Gastroesophageal sphincter (tissue), 4 donors: ENCODE measurements at places on chromosomes 5 and 9.

DNA sequence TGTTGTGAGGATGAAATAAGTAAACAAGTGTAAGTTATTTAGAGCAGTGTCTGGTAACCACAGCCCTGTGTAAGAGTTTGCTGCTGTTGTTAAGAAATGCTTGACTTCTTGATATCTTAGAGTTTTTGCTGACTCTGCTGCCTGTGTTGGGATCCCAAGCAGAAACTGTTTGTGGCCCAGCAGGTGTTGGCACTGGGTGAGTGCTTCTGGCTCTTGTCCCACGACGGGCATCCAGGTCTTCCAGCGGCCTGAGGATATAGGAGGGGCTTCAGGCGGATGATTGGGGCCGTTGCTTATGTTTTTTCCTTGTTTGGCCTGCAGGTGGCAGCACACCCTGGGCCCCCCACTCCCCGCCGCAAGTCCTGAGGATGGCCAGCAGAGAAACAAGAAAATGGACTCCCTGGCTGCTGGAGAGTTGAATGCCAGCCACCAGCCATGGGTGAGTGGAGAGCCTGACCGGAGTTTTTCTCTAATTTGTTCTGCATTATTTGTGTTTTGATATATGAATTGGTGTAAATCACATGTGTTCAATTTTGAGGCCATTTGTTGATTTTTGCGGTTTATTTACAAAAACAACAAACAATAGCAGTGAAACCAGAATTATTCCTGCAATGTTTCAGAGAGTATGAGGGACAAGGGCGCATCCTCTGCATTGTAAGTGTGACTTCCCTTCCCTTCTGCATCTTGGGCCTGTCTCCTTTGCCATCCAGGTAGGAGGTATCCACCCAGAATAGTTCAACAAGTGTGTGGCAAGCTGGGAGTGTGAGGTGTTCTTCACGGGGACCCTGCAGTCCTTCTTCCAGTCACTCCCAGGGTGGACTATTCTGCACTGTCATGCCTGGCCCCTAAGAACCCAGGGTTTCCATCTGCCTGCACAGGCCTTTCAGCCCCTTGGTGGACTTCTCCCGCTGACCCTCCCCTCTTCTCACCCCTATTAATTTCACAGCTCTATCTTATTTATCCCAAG lies 50.3 kb downstream of the SLC22A5 start:
- peak; percentile 68 for ATAC-seq

DNA sequence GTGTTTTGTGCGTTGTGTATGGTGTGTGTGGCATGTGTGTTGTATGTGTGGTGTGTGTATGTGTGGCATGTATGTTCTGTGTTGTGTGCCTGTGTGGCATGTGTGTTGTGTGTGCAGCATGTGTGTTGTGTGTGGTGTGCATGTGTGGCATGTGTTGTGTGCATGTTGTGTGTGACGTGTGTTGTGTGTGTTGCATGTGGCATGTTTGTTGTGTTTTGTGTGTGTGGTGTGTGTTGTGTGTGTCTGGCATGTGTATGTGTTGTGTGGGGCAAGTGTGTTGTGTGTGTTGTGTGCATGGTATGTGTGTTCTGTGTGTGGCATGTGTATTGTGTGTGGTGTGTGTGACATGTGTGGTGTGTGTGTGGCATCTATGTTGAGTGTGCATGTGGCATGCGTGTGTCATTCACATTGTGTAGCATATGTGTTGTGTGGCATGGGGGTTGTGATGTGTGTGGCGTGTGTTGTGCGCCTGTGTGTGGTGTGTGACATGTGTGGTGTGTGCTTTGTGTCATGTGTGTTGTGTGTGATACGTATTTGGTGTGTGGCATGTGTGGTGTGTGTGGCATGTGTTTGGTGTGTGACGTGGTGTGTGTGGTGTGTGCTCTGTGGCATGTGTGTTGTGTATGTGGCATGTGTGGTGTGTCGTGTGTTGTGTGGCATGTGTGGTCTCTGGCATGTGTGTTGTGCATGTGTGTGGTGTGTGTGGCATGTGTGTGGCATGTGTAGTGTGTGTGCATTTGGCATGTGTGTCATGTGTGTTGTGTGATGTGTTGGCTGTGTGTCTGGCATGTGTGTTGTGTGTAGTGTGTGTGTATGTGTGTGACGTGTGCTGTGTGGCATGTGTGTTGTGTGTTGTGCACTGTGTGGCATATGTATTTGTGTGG lies 46.6 kb upstream of the IRX4 start:
- ATAC-seq: no peak

DNA sequence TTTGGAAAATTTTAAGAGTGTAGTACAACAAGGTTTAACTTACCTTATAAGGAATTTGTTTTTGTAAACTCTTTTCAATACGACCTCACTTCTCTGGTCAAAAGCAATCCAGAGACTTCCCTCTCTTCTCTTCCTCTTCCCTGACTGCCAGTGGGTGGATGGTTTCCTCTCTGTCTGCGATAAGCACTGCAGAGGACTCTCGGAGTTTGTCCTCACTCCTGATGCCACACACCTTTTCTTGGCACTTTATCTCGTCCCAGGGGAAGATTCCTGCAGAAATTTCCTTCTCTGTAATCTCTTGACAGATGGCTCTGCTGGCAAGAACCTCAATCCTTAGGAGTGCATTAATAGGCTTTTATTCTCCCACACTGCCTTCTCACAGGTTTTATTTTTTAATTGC lies 641.6 kb downstream of the NR2F1-AS1 start:
- no peak for ATAC-seq

DNA sequence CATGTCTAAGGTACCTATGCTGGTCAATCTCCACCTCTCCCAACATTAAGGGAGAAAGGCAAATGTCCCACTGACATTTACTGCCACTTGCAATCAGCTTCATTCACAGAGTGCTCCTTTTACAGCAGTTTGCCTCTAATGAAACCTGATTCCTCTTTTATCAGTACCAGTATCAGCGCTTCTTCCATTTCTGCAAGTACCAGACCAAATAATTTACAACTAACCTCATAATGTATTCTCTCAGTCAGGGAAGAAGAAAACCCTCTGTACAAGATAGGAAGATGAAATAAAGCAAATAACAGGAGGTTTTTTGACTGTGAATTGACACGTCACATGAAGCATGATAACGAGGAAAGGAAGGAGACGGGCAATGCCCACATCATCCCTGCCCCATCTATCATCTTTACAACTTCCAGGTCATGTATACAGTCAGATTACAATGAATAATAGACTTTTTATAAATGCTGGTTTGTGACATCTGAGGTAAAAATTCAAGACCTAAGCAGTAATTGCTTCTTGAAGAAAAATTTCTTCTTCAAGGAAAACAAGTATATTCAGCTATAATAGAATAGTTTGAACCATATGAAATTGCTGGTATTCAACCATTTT lies 21.9 kb downstream of the ABITRAM start:
- no peak for ATAC-seq

DNA sequence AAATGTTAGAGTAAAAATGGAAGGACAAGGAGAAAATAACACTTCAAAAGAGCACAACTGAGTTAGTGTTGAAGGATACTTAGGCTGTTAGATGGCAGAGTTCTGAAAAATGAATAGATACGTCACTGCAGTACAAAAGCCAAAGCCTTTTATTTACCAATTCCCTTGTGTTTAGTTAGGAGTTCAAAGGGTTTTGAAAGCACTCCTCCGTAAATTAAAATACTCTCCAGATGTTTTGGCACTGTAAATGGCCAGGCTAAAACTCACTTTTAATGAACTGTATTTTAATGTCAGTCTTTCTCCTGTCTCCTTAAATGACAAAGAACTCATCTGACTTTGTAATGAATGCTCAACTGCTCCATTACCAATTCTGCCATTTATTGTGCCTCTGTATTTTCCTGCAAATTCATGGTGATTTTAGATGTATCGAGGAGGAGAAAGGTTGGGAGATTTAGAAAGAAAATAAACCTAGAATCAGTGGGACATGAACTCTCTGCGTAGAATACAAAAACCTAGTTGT lies 1727.2 kb downstream of the MAT2B start:
- ATAC-seq: no peak

GRCh38 chr5:126492939-126493338 lies 69.7 kb downstream of the GRAMD2B start:
- ATAC-seq: no peak
